CD8-positive, alpha-beta memory T cell (primary cell): ENCODE measurements at places on chromosomes 11 and 22.

DNA sequence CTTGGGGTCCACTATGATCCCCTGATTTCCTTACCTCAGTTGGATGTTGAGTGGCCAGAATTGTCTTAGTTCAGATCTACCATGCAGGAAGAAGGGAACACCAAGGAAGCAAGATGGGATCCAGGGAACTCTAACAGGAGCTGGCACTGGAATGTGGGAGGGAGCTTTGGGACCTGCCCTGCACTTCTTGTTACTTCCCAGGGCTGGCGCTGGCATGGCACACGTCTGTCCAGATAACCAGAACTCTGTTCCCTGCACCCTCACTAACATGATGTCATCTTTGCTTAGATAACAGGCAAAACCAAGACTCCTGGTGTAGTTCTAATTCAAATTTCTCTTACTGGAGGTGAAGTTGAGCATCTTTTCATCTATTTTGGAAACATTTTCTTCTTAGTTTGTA, 550.0 kb downstream of the MN1 start:
- no peak for DNase-seq

DNA sequence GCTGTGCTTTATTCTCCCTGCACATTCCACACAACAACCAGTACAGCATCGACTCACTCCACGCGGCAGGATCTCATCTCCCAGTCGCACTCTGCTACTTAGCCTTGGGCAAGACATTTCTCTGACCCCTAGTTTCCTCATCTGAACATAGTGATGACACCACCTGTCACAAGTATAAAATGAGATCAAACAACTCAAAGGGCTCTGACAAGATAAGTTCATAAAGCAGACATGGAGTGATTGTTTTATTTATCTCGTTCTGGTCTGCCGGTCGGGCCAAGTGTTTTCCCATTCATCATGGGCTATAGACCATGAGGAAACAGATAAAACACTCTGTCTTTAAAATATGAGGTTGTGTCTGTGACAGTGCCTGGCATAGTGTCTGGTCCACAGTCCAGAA, 35.0 kb downstream of the DSCAML1 start:
- DNase-seq = no peak

DNA sequence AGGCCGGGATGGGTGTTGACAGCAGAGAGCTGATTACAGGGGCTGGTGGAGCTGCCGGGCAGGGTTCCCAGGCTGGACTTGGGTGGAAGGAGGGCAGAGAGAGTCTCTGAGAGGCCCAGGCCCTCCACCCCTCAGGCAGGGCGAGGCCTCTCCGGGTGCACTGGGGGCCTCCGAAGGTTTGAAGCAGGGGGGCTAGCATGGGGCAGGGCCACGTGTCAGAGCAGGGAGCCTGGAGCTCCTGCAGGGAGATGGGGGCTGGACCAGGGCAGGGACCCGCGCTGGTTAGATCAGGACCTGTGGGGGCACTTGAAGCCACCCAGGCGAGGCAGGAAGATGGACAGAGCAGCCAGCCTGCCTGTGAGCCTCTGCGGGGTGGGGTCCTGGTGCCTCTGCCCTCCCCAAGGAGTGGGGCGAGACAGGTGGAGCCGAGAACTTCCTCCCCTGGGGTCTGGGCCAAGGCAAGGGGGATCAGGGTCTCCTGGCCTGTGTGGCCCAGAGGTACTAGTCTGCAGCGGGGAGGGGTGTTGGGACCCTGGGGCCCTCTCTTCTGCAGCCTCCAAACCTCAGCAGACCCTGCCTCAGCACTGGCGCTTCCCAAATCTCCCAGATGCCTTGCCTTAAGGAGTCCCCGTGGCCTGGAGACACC, 911 bp downstream of the PANX2 start:
- DNase-seq = no peak

DNA sequence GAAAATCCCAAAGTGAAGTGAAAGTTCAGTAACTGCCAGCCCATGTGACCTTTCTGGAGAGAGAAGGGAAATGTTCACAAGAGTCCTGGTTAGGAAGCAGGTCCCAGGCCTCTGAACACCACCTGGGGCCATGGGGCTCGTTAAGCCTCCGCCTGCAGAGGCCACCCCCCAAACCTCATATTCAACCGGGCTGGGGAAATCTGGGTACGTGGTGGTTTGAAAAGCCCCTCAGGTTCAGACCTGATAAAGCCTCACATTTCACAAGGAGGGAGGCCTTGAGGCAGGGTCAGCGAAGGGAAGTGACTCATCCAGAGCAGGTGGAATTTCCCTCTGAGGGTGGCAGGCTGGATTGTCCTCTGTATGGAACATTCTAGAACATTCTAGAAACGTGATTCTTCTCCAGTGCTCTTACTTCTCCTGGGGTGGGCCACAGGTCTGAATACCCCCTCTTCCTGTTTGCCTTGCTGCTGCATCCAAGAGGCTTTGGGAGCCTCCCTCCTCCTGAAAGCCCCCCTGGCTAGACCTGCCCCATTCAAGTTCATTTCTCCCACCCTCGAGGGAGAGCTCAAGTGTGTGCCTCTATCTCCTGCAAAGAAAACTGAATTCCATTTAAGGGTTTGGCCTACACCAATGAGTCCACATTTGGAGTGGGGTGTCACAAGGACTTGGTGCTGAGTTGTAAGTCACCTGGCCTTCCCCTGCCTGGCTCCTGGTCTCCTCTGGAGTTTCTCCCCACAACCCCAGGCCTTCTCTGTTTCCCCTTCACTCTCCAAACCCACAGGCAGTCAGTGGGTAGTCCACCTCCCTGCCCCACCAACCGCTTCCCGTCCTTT, 6.3 kb downstream of the FXYD2 start:
- DNase-seq = no peak

DNA sequence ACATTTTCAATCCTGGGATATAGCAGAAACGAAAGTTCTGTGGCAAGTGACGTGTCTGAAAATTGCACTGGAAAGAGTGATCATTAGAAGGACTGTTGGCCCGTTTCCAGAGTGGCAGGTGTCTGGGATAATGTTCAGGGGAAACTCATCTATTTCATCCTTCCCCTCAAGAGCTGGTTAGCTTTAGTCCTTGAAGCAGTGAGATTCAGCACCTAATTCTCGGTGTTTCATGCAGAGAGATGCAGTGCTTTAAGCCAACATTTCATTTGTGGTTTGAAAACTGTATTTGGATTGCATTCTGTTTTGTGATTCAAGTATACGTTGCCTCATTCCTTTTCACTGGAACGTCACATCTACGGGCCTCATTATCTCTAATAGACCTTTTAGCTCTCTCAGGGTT, 205.0 kb upstream of the RAG2 start:
- DNase-seq = no peak

- no peak for DNase-seq
Measured at GRCh38 chr11:64263021-64263946, 12.0 kb downstream of the PLCB3 start.

- DNase-seq = no peak
Measured at GRCh38 chr11:10429526-10429925, 25.5 kb upstream of the AMPD3 start.

DNA sequence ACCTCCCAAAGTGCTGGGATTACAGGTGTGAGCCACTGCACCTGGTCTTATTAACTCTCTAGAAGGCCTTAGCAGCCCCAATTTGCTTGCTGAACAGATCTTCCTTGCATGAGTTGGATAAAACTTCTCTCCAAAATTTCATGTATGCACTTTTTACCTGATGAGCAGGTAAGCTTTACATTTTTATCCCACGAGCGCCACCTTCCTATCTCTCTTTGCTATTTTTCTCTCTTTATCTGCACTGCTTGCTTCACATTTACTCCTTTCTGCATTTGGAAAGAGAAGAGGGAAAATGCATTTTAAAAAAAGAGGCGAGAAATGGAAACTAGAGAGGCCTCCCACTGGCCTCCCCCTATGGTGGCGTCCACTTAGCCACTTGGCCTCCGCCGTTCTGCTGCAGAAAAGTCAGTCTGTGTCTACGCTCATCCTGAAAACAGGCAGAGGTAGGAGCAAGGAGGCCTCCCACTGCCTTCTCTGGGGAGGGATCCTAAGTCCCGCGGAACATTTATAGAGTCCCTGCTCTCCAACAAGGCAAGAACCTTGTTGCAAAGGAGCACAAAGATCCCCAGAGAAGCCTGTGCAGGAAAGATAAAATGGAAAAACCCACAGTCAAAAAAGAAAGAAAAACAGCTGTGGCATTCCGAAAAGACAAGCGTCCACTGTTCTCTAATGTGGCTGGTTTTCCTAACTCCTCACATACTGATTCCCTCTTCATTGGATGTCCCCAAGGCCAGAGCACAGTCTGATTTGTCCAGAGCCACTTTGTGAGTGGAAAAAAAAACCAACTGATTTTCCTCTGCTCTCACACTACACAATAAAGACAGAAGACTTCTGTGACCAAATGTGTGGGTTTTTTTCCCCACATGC, 62.2 kb upstream of the INCENP start:
- no peak for DNase-seq

DNA sequence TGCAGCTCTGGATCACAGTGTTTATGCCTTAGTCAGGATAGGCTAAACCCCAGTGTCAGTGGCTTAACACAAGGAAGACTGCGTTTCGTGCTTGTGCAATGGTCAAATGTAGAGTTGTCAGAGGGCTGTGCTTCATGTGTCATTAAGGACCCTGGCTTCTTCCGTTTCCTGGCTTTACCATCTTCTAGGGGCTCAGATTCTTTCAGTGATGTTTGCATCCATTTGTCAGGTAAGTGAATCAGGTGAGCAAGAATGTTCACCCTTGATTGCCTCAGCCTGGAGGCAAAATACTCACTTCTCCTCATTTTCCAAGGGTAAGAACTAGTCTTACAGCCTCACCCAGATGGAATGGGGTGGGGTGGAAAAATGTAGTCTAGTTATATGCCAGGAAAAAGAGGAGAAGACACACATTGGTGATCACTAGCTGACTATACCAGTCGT, 20.5 kb upstream of the AMOTL1 start:
- no peak for DNase-seq
